H7 (cell line): ENCODE measurements at places on chromosomes 1 and 21.

GRCh38 chr1:226404904-226405222 lies 3.0 kb downstream of the PARP1 start:
- peak; percentile 86 for DNase-seq

- no peak for DNase-seq
Observed at GRCh38 chr1:67209521-67209920, 43.3 kb downstream of the IL23R start.

GRCh38 chr21:38661197-38661871 lies 144.4 kb upstream of the ETS2 start:
- DNase-seq, result peak; percentile 82

GRCh38 chr1:184535191-184535970 lies 148.6 kb downstream of the C1orf21 start:
- DNase-seq, result no peak

GRCh38 chr21:27719226-27719625 lies 752.3 kb upstream of the ADAMTS5 start:
- DNase-seq, result no peak

DNA sequence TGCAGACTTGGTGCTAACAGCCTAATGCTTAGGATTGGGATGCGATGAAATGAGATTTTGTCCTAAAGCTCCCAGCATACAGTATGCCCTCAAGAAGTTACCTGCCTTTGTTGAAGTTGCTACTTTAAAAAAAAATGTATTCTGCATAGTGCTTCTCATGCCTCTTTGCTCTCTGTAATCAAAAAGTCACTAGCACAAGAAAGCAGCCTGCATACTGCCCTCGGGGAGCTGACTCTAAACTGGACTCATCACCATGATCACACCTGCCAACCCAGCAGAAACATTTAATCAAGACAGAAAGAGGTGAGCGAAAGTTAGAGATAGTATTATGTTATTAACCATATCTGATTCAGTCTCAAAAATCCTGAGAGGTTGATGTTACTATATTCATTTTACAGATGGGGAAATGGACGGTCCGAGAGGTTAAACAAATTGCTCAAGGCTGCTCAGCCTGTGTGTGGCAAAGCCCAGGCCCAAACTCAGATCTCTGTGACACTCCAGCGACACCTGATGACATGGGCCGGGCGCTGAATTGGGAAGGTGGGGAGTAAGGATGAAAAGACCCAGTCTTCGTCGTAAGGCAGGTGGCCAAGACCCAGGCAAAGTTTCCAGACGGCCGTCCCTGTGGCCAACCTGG lies 1.1 kb downstream of the BATF3 start:
- DNase-seq, result no peak

GRCh38 chr1:214570442-214570841 lies 19.0 kb upstream of the PTPN14 start:
- DNase-seq, result no peak

- DNase-seq, result no peak
Observed at GRCh38 chr1:59703918-59704378, 110.8 kb upstream of the HOOK1 start.

DNA sequence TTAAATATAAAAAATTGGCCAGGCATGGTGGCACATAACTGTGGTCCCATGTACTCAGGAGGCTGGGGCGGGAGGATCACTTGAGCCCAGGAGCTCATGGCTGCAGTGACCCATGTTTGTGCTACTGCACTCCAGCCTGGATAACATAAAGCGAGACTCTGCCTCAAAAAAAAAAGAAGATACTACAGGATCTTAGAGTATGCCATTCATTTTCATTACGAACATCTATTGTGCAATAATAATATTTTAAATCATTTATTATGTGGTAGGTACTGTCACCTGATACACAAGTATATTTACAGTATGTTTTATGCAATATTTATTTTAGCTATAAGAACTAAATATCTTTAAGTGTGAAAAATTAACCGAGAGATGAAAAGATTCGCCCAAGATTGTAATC lies 9.3 kb upstream of the GIPC2 start:
- DNase-seq, result no peak

DNA sequence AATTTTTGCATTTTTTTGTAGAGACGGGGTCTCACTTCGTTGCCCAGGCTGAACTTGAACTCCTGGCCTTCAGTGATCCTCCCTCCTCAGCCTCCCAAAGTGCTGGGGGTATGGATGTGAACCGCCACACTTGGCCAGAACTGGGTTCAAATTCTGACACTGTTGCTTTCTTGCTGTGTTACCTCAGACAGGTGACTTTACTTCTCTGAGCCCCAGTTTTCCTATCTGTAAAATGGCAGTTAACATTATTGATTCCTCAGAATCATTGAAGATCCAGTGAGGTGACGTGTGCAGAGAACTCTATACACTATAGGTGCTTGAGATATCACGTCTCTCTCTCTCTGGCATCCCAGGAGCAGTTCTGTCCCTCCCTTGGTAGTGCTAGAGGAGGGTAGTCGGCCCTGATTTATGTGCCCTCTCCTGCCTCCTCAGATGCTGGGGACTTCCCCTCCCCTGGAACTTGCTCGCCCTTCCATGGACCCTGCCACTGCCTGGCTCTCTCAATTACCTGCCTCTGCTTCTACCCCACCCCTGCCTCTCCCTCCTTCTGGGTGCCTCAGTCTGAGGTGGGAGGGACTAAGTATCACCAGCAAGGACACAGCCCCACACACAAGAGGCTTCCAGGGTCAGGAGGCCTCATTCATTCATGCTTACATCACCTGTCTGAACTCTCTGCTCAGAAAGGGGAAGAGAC lies 2.8 kb upstream of the HPCA start:
- no peak for DNase-seq

- DNase-seq, result no peak
Observed at GRCh38 chr1:64050601-64051000, 152.8 kb upstream of the UBE2U start.

DNA sequence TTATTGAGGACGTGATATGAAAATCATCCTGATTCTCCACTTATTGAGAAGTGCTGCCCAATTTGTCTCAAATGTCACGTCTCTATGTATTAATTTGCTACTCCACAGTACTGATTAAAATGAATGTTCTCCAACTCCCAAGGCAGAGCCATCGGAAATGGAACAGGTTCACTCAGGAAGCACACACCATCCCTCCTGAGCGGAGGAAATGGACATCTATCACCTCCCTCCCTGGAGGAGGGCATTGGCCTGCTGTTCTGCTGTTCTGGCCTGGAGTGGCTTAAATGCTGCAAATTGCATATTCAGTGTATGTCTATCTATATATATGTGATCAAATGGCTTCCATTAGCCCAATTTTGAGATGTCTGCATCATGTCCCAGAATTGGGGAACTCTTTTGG lies 140.5 kb downstream of the CSMD2 start:
- no peak for DNase-seq

- DNase-seq, result no peak
Observed at GRCh38 chr1:85602571-85602970, 22.0 kb downstream of the CCN1 start.

DNA sequence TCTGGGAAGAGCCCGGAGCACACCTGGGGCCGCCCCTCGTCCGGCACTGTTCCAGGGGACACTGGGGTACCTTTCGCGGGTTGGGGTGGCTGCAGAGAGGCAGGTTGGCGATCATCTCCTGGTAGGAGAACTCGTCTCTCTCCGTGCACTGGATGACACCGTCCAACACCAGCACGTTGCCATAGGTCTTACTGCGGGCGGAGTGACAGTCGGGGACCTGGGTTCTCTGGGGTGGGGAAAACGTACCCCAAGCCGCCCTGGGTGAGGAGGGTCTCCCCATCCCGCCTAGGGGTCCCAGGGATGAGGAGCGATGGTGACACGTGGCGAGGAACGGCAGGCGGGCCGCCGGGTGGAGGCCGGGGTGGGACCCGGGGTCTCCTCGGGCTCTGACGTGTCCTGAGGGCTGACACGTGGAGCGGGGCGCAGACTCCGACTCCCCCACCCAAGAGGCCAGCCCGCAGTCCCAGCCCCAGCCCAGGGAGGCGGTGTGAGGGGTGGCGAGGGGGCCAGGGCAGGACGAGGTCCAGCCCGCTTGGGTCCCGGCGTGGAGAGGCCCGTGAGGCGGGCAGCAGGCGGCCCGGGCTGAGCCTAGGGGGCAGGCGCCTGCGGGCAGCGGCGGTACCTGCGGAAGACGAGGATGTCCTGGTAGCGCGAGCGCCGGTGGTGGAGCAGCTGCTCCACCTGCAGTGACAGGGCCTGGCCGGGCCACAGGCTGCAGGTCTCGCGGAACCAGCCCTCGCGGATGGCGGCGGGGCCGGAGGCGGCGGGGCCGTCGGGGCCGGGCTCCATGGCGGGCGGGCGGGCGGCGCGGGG lies 457 bp downstream of the SRM start:
- DNase-seq, result peak; percentile 85

DNA sequence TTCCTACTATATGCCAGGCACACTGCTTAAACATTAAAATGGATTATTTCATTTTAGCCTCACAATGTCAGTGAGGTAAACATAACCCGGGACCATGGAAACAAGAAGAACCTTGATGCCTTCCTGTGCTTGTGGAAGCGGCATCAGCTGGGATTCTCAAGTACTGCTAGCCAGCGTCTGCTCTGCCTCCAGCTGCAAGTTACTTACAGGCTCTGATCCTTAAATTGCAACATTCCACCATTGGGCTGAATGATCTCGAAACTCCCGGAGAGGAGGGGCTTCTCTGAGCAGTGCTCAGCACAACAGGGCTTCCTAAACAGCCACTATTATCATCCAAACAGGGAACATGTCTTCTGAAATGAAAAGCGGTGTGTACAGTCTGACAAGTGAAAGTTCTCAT lies 6.7 kb upstream of the MAN1C1 start:
- peak; percentile 46 for DNase-seq

- DNase-seq, result no peak
Observed at GRCh38 chr1:53837646-53837923, 511 bp downstream of the NDC1 start.

DNA sequence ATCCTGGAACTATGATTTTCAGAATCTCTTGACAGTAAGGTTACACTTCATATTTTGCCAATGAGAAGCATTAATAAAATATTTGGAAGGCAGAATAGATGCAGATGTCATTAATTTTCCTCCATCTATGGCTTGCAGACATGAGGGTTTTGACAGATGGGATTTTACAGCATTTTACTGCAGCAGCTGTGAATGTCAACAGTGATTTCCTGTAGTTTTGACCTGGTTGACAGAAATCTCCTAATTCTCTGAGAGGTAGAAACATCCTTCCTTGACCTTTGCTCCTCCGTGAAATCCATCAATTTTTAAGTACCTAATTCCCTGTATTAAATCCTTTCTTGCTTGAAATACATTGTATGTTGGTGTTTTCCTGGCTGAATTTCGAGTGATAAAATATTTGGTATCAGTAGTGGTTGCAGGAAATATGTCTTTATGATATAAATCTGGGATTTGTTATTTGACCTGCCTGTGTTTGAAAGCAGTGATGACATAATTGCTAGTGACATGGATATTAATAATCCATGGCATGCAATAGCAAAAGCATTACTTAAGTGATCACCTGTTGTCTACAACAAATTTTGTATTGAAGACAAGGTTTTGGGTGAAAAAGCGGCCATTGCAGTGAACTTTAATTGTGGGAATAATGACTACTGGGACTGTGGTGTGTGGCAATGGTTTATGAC lies 73.9 kb downstream of the HLX start:
- no peak for DNase-seq

GRCh38 chr1:76209238-76209637 lies 134.7 kb downstream of the ST6GALNAC3 start:
- no peak for DNase-seq

GRCh38 chr1:184972315-184973055 lies 1.8 kb downstream of the NIBAN1 start:
- DNase-seq, result no peak

DNA sequence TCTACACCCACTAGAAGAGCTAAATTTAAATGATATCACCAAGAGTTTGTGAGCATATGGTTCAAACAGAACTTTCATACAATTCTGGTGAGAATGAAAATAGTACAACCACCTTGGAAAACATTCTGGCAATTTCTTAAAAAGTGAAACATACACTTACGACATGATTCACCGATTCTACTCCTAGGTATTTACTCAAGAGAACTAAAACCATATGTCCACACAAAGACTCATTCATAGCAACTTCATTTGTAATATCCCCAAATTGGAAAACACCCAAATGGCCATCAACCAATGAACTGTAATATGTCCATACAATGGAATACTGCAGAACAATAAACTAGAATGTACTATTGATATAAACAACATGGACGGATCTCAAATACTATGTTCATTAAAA lies 51.2 kb upstream of the ADAM30 start:
- no peak for DNase-seq

GRCh38 chr1:180982422-180982821 lies 40.2 kb downstream of the STX6 start:
- no peak for DNase-seq

DNA sequence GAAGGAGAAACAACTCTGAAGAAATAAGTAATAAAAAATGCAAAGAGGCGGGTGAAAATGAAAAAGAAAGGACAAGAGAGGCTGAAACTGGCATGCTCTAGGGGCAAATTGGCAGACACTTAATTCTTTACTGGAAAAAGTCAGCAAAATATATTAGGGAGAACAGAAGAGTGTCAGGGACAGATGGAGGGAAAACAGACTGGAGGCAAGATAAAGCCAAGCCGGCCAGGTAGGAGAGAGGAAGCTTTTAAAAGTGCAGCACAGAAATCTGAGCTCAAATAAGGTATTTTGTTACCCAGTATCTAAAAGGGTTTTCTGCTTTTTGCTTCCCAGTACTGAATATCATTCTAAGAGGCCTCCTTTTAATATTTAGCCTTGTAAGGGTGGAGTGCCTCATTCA lies 339.3 kb downstream of the PAPPA2 start:
- DNase-seq, result no peak

DNA sequence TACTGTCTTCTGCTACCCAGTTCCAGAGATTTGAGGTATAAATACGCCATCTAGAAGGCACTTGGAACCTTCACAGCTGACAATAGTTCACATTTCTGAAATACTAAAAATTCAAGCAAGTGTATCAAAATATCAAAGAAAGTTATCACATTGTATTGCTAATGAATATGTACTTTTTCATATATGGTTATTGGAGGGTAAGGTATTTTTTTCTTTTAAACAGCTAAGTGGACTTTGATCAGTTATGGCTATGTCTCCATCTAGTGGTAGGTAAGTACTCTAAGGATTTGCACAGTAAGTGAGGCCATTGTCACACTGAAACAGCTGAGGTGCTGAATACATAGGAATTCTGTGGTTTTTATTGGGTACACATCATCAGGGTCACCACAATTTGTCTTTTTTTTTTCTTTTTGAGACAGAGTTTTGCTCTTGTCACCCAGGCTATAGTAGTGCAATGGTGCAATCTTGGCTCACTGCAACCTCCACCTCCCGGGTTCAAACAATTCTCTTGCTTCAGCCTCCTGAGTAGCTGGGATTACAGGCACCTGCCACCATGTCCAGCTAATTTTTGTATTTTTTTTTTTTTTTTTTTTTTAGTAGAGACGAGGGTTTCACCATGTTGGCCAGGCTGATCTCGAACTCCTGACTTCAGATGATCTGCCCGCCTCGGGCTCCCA lies 49.1 kb upstream of the CR2 start:
- DNase-seq, result peak; percentile 55

DNA sequence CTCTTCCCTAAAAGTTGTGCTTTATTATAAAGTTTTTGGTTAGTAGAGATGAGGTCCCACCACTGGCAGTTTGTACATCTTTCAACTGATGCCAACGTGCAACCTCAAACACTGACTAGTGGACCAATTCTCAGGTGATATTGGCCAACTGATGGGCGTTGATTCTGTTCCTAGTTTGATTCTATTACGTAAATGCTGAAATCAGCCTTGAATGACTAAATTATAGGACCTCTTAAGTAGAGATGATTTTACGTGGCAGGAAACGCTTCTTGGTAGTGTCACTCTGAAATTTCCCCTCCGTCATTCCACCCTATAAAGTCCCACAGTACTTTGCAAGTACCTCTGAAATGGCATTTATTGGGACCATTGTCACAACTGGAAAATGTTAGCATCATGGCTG lies 8.8 kb upstream of the FNDC7 start:
- no peak for DNase-seq
